ENCODE measurements at places on chromosomes 1 and 21.

- DNase-seq = no peak
Observed at GRCh38 chr21:29166853-29167252, 36.4 kb downstream of the MAP3K7CL start.

- no peak for DNase-seq
Observed at GRCh38 chr1:12491656-12492055, 126.4 kb downstream of the DHRS3 start.

DNA sequence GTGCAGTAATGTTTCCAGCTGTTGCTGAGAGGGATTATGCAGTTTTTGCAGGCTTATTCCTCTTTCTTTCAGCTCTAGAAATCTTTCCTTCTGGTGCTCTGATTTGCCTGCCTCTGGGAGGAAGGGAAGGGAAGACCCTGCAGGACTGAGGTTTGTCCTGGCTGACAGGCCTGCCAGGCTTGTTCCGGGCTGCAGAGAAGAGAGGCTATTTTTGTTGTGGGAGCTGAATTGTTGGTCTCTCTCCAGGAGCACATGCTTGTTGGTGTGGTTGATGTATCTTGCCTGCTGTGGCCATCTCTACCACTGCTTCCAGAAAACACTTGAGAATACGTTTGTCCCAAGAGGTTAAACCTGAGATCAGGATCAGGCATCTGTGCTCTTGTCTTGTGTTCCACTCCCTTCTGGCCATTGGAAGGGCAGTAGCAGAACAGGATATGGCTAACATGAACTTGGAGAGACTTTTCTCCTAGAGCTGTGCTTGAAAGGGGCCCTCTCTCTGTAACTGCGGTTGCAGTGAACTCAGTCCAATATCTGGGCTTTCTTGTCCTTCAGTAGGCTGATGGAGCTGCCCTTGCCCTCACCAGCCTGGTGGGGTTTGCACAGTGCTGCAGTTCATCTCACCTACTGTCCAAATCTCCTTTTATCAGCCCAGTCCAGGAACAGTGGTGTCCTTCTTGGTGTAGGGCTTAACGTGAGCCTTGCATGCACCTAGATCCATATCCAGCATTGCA is 21.5 kb upstream of the SLC25A34 start:
- DNase-seq = no peak

DNA sequence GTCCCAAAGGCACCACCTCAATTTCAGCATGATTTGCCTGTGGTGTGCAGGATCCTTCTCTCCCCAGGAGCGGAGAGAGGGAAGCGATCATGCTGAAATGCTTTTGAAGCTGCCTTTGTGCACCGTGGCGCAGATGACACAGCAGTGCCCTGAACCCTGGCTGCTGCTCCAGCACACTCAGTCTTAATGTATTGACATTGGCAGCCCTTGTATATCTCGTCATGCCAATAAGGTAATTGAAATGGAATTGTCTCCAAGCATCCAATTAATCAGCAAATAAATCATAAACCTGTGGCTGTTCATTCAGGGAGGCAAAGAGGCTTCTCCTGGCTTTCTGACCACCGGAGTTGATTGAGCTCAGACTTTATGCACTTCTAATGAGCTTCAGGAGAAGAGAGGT is 139.8 kb downstream of the KAZN start:
- DNase-seq = no peak

DNA sequence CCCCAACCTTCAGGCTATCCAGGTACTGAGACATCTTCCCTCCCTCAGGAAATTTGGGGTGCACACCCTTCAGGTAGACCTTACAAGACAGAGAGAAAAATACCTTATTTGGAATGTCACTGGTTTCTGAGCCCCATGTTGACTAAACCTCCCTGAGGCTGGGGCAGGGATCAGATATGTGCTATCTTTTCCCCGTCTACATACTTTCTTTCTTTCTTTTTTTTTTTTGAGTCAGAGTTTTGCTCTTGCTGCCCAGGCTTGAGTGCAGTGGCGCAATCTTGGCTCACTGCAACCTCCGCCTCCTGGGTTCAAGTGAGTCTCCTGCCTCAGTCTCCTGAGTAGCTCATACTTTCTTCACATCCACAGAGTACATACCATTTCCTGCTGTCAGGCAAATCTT is 1.6 kb downstream of the CYB5R1 start:
- DNase-seq = no peak

GRCh38 chr1:116933606-116934515 is 24.1 kb downstream of the PTGFRN start:
- no peak for DNase-seq

GRCh38 chr1:54047384-54048305 is 5.4 kb downstream of the TMEM59 start:
- DNase-seq = no peak

DNA sequence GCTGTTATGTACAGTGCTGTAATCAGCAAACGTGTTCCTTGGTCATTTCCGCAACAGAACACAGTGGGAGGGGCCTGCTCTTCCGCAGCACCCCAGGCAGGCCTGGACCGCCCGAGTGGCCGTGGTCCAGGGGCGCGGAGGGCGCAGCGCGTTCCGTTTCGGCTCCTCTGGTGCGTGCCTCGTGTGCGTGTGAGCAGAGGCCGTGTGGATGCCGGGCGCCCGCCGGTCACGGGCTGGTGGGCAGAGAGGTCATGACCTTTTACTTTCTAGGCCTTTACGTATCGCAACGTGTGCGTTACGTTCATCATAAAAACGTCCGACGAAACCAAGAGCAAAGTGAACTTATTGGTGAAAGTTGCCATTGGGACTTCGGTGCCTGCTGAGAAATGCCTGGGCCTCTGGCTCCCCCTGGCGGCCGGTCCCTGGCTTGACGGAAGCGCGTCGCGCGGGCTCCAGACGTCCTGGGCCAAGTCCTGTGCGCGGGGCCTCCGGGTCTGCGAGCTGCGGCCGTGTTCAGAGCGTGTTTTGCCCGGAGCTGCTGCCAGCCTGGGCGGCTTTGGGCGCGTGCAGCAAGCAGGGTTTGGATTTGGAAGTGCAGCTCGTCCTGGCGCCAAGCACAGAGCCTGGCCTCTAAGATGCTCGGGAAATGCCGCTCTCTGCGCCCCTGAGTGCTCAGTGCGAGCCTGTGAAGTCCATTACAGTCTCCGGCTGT is 34.4 kb downstream of the COL18A1 start:
- peak; percentile 77 for DNase-seq

- no peak for DNase-seq
Observed at GRCh38 chr1:196902344-196902743, 14.5 kb downstream of the CFHR4 start.

GRCh38 chr1:25889470-25889869 is 14.0 kb upstream of the PAQR7 start:
- no peak for DNase-seq

- no peak for DNase-seq
Observed at GRCh38 chr1:191671236-191671635, 487.0 kb upstream of the RGS18 start.

GRCh38 chr1:91541918-91542533 is 41.4 kb downstream of the CDC7 start:
- DNase-seq = no peak
